NCI-H187 treated with DMSO at 0.1 percent for 48 hours (cell line): ENCODE measurements at places on chromosomes 2 and 18.

DNA sequence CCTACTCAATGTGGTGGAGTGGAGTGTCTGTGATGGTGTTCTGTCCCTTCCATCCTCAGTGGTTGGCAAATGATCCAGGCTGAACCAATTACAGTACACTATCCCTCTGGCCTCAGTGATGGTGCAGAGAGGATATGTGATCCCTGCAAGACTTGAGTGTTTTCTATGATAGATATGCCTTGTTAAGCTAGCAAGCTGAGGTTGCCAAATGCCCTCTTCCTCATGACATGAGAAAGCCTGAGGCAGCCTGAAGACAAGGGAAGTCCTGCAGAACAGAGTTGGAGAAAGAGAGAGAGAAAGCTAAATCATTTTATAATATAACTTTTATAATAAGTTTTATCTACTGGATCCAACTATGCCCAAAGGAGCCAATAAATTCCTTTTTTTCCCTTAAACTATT lies 41.6 kb upstream of the GORASP2 start:
- DNase-seq, result no peak

GRCh38 chr2:10444463-10444862 lies 3.7 kb downstream of the ODC1 start:
- no peak for DNase-seq

DNA sequence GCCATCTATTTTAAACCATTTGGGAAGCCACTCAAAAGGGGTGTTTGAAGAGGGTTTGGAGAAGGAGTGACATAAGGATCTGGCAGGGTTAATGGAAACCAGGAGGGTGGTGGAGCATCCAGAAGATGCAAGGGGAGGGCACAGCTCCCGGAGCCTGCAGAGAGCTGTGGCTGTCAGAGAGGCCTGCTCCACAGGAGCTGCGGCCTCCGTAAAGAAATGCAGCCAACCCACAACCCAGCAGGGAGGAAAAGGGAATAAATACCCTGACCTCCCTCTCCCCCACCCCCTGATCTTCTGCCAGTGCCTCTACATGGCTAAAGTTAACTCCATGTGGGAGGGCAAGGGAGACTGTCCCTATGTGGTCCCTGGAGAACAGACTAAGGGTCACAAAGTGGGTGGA lies 567.1 kb upstream of the POU3F3 start:
- no peak for DNase-seq

- DNase-seq, result no peak
These were observed 3.7 kb upstream of the OTX1 start for GRCh38 chr2:63046961-63047320.

GRCh38 chr2:118761771-118762170 lies 85.7 kb downstream of the EN1 start:
- no peak for DNase-seq

DNA sequence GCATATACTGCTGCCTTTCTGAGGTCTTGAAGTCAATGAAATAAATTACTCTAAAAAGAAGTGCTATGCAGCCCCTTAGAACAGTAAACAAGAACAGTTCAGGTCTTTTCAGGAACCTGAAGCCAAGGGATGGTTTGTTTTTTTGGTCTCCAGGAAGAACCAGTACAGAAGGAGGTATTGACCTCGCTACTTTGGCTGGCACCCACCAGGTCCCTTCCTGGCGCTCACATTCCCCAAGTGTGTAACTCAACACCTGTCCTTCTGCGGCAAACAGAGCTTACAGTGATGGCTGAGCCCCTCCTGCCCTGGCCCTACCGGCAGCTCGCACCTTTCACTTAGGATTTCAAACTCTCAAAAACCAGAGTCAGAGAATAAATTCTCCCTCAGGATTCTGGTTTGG lies 51.9 kb downstream of the SETBP1 start:
- no peak for DNase-seq

DNA sequence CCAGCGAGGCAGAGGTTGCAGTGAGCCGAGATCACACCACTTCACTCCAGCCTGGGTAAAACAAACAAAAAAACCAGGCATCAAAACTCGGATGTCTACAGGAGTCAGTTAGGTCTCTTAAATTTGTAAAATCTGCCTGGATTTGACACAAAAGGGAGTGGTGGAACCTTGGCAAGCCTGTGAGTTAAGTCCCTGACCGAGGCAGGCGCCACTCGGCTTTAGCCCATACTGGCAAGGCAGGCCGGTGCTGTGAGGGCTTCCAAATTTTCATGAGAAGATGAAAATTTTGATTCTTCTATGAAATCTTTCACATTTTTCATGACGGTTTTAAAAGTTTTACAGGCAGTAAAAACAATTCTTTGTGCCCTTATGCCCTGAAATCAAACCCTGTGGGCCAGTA lies 165.8 kb downstream of the FMNL2 start:
- no peak for DNase-seq

GRCh38 chr2:54107903-54108615 lies 7.4 kb upstream of the ACYP2 start:
- no peak for DNase-seq

DNA sequence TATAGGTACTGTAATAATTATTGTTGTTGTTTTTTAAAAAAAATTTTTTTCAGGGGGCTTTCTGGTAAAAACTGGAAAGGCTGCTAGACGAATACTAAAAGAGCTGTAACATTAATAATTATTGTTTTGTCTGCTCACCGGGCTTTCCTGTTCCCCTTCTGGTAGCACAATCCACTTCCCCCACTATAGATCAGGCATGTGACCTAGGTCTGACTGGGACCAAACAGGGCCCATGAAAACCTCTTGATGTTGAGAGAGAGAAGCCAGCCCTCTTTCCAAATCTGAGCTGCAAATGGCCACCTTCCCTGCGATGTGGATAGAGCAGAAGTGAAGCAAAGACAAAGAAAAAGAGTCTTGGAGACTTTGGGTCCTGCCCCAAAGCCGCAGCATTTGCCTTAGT lies 23.4 kb downstream of the SH2D6 start:
- DNase-seq, result no peak

GRCh38 chr2:69017835-69018234 lies 4.9 kb downstream of the ANTXR1 start:
- no peak for DNase-seq
